ENCODE measurements at places on chromosomes 2 and 18. TPM values are rescaled to one million over a fixed set of nuclear protein-coding genes. Genes with fewer than 3 reads are reported as not detected.

NTSR2 gene
- not detected for total RNA-seq

FBXO48 gene
- 0.60 TPM for total RNA-seq

OBSL1 gene
- 53.1 TPM for total RNA-seq

GRCh38 chr2:178530625-178531142, 50.4 kb downstream of the PLEKHA3 start:
- no peaks in the 10 kb centered on the region for H3K36me3 ChIP-seq
- DNase-seq: no peak
- H3K4me1 ChIP-seq: no peaks in the 10 kb centered on the region
- H3K27me3 ChIP-seq: no peaks in the 10 kb centered on the region
- no peak overlapping the region for H3K27ac ChIP-seq

GRCh38 chr2:238861013-238861730, 13.3 kb downstream of the TWIST2 start:
- H3K27ac ChIP-seq: no peak overlapping the region
- peaks cover 31% of the 10 kb centered on the region for H3K4me1 ChIP-seq

DNA sequence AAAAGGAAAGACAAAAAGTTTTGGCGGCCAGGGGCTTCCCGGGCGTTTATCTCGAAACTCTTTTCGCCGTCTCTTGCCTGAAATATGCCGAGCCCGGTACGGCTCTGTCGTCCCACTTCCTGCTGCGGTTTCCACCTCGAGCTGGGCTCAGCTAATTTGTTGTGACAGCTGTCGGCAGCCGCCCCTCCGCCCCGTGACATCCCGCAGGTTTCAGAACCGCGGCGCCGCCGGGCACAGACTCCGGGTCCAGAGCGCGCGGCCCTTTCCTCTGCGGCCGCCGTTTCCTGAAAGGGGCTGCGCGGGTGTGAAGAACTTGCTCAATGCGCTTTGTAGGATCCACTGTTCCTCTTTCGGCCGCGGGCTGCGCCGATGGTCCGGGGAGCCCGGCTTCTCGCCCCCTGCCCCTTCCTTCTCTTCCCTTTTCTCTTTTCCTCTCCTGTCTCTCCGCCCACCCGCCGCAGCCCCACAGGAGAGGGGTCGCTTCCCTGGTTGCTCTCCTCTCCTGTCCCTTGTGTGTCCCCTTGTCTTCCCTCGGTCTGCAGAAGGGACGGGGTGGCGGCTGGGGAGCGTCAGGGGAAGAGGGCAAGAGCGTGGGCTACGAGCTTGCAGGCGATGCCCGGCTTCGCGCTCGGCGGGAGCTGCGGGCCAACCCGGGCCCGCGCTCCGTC, 648 bp downstream of the ARID5A start:
- H3K27me3 ChIP-seq: no peaks in the 10 kb centered on the region
- DNase-seq: peak; percentile 56
- peak overlapping the region; percentile 75 for H3K4me3 ChIP-seq
- H3K36me3 ChIP-seq: peaks cover 6% of the 10 kb centered on the region

GRCh38 chr2:206569470-206569869, 72.8 kb upstream of the FAM237A start:
- no peaks in the 10 kb centered on the region for H3K4me1 ChIP-seq
- no peak overlapping the region for H3K4me3 ChIP-seq
- peaks cover 4% of the 10 kb centered on the region for H3K27me3 ChIP-seq

GRCh38 chr18:35971661-35972196, 750 bp upstream of the RMP24 start:
- H3K27me3 ChIP-seq: no peaks in the 10 kb centered on the region
- H3K36me3 ChIP-seq: peaks cover 35% of the 10 kb centered on the region
- no peak overlapping the region for H3K27ac ChIP-seq
- peaks cover 13% of the 10 kb centered on the region for H3K4me1 ChIP-seq
- H3K4me3 ChIP-seq: peak overlapping the region; percentile 66

DNA sequence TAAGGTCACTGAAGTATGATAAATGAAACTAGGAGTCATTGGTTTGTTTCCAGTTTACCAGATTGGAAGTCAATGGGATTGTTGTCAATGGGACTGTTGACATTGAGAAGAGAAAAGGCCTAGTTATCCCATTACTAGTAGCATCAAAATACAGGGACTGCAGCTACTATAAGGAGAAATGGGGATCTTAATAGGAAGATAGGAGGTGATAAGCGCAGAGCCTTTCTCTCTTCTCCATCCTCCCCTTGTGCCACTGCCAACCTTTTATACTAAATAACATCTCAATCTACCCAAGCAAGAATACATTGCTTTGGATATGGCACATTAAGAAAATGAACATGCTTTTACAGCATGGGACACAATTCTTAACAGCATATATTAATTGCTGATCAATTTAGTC, 10.5 kb upstream of the BBS5 start:
- H3K4me3 ChIP-seq: no peak overlapping the region
- H3K27ac ChIP-seq: no peak overlapping the region
- no peak for DNase-seq
- H3K27me3 ChIP-seq: no peaks in the 10 kb centered on the region

GRCh38 chr2:128596396-128597120, 277.9 kb upstream of the HS6ST1 start:
- H3K27ac ChIP-seq: no peak overlapping the region
- H3K36me3 ChIP-seq: no peaks in the 10 kb centered on the region
- H3K27me3 ChIP-seq: no peaks in the 10 kb centered on the region
- H3K4me3 ChIP-seq: no peak overlapping the region
- no peaks in the 10 kb centered on the region for H3K4me1 ChIP-seq
- DNase-seq: no peak

- no peaks in the 10 kb centered on the region for H3K4me1 ChIP-seq
- no peak for DNase-seq
- H3K27ac ChIP-seq: no peak overlapping the region
- H3K36me3 ChIP-seq: no peaks in the 10 kb centered on the region
Measured at GRCh38 chr2:239593455-239593854, 192.6 kb upstream of the HDAC4 start.

DNA sequence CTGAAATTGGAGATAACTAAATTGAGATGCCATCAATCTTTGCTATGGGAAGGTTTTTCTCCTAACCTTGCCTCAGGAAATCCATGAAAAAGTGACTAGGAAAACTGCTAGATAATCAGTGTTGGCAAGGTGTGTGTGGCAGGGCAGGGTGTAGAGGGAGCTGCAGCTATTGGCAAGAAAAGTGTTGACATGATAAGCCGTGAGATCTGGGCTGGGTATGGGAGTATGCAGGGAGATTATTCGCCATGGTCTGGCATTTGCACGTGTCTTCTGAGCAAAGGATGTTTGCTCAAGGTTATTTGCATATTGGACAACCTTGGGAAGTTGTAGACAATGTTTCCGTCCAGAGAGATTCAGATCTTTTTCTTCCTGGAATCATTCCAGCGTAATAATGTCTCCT, 74.7 kb downstream of the SERPINB8 start:
- H3K27ac ChIP-seq: no peak overlapping the region
- H3K4me3 ChIP-seq: no peak overlapping the region
- no peaks in the 10 kb centered on the region for H3K27me3 ChIP-seq
- no peaks in the 10 kb centered on the region for H3K4me1 ChIP-seq
- DNase-seq: no peak

DNA sequence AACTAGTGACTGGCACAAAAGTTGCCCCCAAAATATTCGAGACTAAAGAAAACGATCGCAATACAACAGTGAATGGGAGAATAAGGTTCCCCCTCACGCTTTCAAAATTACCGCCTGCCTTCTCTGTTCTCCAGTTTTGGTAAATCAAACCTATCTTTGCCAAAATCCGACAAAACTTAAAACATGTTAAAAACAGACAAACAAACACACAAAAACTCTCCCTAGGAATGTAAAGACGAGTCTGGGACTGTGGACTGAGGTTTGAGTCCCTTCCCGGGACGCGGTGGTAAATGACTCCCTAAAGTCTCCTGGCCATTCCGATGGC, 435 bp upstream of the IMPACT start:
- peak overlapping the region; percentile 64 for H3K27ac ChIP-seq
- peaks cover 27% of the 10 kb centered on the region for H3K4me1 ChIP-seq
- peaks cover 9% of the 10 kb centered on the region for H3K36me3 ChIP-seq
- H3K4me3 ChIP-seq: peak overlapping the region; percentile 83
- H3K27me3 ChIP-seq: 0 out of 2 replicates have a peak, but pooled peaks cover 4% of the 10 kb centered on the region

DNA sequence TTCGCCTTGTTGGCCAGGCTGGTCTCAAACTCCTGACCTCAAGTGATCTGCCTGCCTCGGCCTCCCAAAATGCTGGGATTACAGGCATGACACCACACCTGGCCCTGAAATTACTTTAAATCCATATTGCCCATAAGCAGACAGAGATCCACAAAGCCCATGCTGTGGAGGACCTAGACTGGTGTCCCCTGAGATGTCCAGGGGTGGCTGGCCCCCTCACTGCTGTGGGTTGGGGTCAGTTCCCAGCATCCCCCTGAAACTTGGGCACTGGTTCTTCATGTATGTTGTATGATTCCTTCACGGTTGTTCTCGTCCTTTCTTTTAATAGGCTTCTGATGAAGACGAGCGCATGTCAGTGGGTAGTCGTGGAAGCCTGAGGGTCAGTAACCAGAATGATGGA, 78.1 kb upstream of the RBM44 start:
- peaks cover 39% of the 10 kb centered on the region for H3K36me3 ChIP-seq
- H3K27me3 ChIP-seq: no peaks in the 10 kb centered on the region
- peaks cover 28% of the 10 kb centered on the region for H3K4me1 ChIP-seq
- peak overlapping the region; percentile 75 for H3K27ac ChIP-seq
- no peak overlapping the region for H3K4me3 ChIP-seq

DNA sequence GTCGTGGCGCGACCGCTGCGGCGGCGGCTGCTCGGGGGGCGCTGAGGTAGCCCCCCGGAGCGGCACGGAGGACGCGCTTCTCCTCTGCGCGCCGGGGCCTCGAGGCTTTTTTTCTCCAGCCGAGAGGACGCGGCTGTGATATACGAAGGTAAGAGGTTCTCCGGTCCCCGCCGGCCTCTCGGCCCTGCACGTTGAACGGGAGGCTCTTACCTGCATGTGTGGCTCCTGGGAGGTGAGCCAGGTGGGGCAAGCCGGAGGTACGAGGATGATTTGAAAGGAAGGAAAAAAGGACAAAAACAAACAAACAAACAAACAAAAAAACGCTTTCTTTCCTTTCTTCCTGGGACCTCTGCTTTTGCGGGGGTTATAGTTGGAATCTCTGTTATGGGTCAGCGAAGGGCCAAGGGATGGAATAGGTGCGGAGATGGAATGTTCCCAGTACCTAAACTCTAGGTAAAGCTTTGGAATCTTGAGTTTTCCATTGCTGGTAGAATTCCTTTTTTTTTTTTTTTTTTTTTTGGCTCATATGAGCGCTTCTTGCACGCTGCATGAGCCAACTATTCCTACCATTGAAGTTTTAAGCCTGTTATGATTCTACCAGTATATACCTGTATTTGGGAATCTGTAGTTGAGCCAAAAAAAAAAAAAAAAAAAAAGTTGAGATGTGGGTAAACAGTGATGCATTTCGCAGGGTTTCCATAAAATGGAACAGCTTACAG, 674 bp downstream of the PTPN4 start:
- peaks cover 8% of the 10 kb centered on the region for H3K4me1 ChIP-seq
- peak overlapping the region; percentile 38 for H3K27ac ChIP-seq
- peaks cover 5% of the 10 kb centered on the region for H3K36me3 ChIP-seq
- H3K4me3 ChIP-seq: peak overlapping the region; percentile 67
- no peak for DNase-seq

DNA sequence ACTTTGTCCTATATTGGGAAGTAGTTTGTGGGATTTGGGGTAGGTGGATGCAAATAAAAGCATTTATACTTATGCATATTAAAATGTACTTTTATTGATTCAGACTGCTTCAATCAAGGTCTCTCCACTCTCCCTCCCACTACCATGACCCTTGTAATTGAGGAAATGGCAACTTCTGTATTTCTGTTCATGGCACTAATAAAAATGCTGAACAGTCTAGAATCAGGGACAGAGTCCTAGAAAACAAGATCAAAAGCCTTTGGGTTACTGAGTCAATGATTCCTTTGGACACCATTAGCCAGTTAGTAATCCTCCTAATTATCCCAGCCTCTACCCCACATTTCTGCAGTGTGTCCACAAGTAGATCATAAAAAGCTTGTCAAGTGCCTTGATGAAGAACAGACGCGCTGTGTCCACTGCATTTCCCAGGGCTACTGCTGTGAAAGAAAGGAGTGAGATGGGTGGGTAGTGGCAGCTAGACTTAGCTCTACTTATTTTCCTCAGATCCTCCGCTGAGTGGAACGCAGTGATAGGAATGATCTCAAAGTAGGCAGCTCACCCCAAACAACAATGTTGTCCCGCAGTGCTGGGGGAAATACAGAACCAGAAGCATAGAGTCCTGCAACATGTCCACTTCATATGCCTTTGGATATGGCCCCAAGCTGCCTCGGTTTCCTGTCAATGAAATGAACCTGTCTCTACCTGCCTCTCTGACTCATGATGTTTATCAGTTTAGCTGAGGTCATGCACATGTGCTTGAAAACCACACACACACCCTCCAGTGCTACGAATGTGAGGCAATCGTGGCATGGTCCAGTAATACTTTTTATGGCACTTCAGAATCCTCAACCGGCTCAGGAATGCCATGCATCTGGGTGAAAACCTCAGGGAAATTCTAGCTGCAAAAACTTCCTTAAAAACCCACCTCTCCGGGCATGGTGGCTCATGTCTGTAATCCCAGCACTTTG, 115.5 kb downstream of the COL6A3 start:
- DNase-seq: no peak
- peaks cover 58% of the 10 kb centered on the region for H3K4me1 ChIP-seq
- H3K27ac ChIP-seq: peak overlapping the region; percentile 55
- H3K27me3 ChIP-seq: no peaks in the 10 kb centered on the region

- no peak overlapping the region for H3K4me3 ChIP-seq
- peak overlapping the region; percentile 39 for H3K27ac ChIP-seq
- DNase-seq: peak; percentile 79
Measured at GRCh38 chr2:8598295-8599165, 83.3 kb upstream of the ID2 start.

- H3K36me3 ChIP-seq: peaks cover 3% of the 10 kb centered on the region
- peaks cover 11% of the 10 kb centered on the region for H3K4me1 ChIP-seq
- H3K27ac ChIP-seq: no peak overlapping the region
- no peak overlapping the region for H3K4me3 ChIP-seq
- no peak for DNase-seq
Measured at GRCh38 chr2:109435901-109436598, 177.7 kb downstream of the SEPTIN10 start.

DNA sequence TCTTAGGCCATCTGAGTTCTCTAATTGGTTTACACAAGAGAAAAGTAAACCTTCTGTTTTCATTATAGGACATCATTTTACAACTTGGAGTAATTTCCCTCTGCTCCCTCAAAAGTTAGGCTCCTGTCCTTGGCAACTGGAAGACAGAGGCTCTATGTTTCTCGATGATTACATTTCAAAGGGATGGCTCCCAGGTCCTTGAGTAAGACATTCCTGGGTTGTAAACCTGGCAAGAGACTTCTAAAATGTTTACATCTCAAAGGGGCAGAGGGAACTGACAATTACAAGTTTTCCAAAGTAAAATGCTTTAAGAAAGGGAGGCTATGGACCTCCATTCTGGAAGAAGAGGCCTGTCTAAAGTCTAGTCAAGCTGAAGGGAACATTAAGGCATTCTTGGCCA, 268.3 kb upstream of the REG3G start:
- DNase-seq: no peak
- no peaks in the 10 kb centered on the region for H3K4me1 ChIP-seq
- no peaks in the 10 kb centered on the region for H3K27me3 ChIP-seq
- no peak overlapping the region for H3K4me3 ChIP-seq
- H3K27ac ChIP-seq: no peak overlapping the region
